ENCODE measurements at places on chromosomes 3 and 15.
A peak's percentile ranks its signal among the peaks of the same experiment; 100 is the strongest.

DNA sequence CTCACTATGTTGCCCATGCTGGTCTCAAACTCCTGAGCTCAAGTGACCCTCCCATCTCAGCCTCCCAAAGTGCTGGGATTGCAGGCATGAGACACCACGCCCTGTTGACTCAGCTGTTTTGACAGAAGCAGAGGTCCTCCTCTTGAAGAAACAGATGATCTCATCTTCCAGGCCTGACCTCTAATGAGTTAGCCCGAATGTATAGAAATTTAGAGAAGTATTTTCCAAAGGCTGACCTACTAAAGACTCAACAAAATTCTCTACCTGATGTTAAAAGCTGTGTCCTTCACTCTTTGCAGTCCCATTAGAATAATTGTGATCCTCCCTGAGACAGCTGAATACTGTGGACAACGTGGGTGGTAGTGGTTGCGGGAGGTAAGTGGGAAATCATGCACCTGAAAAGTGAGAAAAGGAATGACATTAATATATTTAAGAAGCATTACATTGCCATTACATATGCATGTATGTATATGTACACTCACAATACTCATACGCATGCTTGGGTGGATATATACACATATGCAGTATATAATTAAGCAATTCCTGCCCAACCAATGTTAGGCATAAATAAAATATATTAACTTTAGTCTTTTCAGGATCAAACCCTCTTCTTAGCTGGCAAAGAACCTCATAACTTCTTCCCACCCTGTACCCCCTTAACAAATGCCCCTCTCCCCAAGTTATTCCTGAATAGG lies 204.6 kb upstream of the NR2F2 start:
- no peak for DNase-seq

- DNase-seq = no peak
These were observed 422.5 kb upstream of the CDIN1 start for GRCh38 chr15:36156879-36157427.

GRCh38 chr3:3295586-3295985 lies 116.1 kb upstream of the CRBN start:
- DNase-seq = no peak

DNA sequence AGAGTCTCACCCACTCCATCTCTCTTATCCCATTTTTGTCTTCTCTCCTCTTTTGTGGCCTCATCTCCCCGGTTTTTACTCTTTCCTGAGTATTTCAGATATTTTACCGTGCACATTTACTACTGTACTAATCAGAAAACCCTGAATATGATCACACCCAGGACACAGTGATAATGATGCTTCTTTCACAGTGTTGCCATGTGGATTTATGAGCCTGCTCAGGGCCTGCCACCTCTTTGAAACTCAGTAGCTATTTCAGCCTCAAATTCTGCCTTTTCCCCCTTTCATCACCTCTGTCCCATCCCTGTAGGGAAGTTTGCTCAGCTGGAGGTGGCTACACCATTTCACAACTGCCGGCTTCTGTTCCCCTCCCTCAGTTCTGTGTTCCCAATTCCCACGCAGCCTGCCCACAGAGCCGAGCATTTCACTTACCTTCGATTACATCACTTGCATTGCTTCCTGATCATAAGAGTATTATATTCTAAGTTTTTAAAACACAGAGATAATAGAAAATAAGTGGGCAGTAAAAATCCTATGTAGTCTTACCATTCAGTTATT lies 33.2 kb downstream of the ARNT2 start:
- no peak for DNase-seq

DNA sequence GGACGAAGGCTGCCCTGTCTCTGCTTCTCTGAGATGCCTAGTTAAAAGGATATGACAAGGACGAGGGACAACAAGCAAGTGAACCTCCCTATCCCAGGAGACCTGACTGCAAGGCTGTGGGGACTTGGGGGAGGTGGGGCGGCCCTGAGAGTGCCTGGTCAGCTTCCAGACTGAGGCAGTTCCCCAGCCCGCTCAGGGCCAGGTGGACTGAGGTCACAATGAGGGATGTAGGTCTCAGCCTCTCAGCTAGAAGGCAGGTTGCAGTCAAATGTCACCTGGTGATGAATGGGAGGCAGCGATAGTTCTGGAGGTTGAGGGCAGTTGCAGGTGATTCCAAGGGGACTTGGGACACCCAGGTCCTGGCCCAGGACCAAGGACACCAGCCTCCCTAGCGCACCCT lies 30.6 kb downstream of the TKT start:
- DNase-seq = no peak

- DNase-seq = no peak
These were observed 571.8 kb downstream of the FOXP1 start for GRCh38 chr3:71011565-71012287.

DNA sequence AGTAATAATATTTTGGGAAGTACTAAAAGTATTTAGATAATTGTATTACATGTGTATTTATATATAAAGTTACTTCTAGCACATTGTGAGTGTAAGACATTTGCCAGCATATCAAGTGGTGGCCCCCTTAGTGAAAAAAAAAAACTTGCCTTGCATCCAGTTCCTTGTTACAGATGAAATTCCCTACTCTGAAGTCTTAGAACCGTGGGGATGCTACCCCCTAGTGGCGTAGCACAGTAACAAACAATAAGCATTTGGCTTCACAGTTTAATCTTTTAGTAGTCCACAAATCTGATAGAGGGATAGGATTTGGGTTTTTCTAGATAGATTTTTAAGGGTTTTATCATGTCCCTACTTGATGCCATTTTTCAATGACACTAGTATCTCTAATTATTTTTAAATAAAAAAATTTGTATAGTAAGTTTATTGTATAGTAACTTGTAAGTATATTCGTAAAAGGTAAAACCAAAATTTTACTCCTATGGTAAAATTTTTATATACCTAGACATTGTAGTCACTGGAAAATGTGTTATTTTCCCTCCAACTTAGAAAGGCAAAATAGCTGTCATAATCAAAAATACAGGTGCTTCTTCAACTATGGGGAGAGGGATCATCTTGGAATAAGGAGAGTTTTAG lies 14.3 kb downstream of the SMC4 start:
- peak; percentile 37 for DNase-seq

- DNase-seq = no peak
These were observed 8.3 kb upstream of the MAP1A start for GRCh38 chr15:43508991-43509659.

GRCh38 chr3:41836360-41837134 lies 125.4 kb downstream of the ULK4 start:
- no peak for DNase-seq

DNA sequence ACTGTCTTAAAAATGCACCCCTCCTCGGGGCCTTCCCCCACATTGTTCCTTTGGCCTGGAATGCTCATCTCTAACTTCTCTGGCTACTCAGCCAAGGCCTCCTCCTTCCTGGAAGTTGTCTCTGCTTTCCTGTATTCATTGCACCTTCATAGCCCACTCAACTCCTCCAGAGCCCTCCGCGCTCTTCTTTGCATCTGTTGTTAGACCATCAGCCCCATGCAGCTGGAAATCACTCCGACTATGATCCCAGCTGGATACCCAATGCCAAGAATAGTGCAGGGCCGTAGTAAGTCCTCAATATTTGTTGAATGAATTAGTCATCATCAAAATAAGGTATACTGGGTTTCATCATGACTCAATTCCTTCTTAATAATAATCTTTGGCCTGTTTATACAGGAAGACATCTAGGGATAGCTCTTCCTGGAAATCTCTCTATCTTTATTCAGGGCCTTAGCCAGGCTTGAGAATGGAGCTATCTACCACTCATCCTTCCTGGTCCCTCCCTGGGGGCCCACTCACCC lies 112.7 kb downstream of the SYNPR start:
- DNase-seq = no peak

- peak; percentile 66 for DNase-seq
These were observed 117.3 kb upstream of the PLXND1 start for GRCh38 chr3:129723558-129724324.

- DNase-seq = no peak
These were observed 296 bp downstream of the TPRA1 start for GRCh38 chr3:127590282-127590592.

GRCh38 chr3:36714343-36715086 lies 49.8 kb downstream of the DCLK3 start:
- no peak for DNase-seq

DNA sequence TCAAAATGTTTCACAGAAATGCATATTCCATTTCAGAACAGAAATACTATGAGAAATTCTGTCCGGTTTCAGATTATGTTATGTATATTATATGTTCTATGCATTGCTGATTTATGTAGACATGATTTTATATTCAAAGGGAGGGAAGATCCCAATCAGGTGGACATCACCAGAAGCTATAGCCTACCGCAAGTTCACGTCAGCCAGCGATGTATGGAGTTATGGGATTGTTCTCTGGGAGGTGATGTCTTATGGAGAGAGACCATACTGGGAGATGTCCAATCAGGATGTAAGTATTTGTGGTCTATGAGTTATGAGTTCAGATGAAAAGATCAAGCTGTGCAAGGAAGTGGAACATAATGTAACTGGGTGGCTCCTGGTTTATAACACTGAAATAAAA lies 341.7 kb downstream of the EPHA3 start:
- no peak for DNase-seq

DNA sequence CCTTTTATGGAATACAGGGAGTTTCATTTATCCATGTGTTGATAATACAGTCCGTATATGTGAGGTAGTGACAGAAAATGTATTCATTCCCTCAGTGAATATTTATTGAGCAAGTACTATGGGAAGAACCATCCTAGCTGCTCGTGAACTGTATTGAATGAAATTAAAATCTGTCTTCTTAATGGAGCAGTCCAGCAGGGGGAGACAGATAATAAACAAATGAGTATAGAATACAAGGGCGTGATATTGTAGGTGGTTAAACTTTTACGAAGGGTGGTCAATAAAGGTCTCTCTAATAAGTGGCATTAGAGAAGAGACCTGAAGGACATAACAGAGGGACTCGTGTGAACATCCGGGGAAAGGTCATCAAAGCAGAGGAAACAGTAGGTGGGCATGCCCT lies 62.7 kb upstream of the OSTN start:
- DNase-seq = no peak

GRCh38 chr3:23776352-23776891 lies 29.3 kb upstream of the UBE2E1 start:
- DNase-seq = no peak

- DNase-seq = no peak
These were observed 18.9 kb upstream of the ST3GAL6 start for GRCh38 chr3:98744283-98744682.

GRCh38 chr15:48638963-48639362 lies 6.5 kb downstream of the FBN1 start:
- no peak for DNase-seq

GRCh38 chr3:182533394-182533793 lies 259.9 kb upstream of the ATP11B start:
- DNase-seq = no peak

- no peak for DNase-seq
These were observed 8.5 kb downstream of the ADAM10 start for GRCh38 chr15:58741032-58741431.

DNA sequence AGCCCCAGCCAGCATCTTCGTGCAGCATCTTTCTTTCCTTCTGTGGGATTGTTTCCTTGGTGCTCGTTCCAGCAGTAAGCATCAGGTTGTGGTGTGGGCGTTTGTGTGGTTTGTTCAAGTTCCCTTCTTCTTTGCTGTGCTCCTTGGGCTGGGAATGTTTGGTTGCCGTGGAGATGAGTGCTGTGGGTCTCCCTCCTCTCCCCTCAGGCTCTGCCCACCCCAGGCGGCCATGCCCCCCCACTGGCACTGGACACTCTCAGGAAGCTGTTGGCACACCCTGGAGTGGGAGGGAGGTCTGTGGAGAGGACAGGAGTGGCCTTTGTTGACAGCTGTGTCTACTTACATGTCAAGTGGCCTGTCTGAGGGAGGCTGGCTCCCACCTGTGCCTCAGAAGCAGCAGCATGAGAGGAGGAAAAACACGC lies 46.5 kb upstream of the SACM1L start:
- no peak for DNase-seq

Data from left cardiac atrium (tissue), 4 donors.